NCI-H82 (cell line): ENCODE measurements at places on chromosomes 16 and 17.

DNA sequence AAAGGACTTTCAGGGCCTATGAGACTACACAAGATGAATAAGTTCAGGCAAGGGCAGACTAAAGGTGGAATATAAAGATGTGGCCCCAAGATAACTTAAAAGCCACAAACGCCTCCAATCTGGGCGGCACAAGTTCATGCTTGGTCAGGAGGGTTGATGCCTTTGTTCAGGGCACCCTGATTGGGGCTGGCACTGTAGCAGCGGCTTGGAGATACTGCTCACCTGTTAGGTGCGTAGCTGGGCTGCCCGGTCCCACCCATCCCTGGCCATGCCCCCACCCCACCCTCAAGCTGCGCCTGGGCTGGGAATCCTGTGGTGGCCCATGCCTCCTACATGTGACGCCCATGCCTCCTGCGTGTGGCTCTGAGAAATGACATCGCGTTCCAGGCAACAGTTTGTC is 12.5 kb upstream of the SLC13A2 start:
- no peak for DNase-seq

GRCh38 chr17:62064791-62065563 is at the start of gene MED13:
Gene MED13 (minus strand): TSS chr17:62065278. CDS start chr17:62065205, 73 bp downstream.
- peak; percentile 78 for DNase-seq

GRCh38 chr16:50505714-50506542 is 42.3 kb upstream of the NKD1 start:
- peak; percentile 98 for DNase-seq

- peak; percentile 98 for DNase-seq
These were observed 148.5 kb upstream of the PLCG2 start for GRCh38 chr16:81630635-81631031.

DNA sequence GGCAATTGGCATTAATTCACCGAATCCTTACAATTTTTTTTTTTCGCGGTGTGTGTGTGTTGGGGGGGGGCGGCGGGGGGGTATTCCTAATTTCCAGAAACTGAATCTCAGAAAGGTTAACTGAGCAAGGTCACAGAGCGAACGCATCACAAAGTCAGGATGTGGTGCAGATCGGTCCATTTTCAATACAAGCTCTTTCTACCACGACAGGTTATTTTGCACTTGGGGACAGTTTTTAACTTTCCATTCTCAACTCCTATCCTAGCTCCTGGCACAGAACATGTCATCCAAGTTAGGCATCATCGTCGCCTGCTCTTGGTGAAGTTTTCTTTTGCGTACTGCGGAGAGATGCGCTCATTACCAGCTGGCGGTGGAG is 15.4 kb upstream of the ERN1 start:
- DNase-seq = no peak

- peak; percentile 42 for DNase-seq
These were observed 366.4 kb upstream of the ERCC4 start for GRCh38 chr16:13553453-13553985.

GRCh38 chr17:75643643-75644017 is 10.4 kb downstream of the SMIM5 start:
- no peak for DNase-seq

- no peak for DNase-seq
These were observed 81.8 kb upstream of the CCL2 start for GRCh38 chr17:34173241-34173640.

GRCh38 chr16:11310997-11311561 is 29.9 kb upstream of the PRM1 start:
- DNase-seq = no peak

GRCh38 chr16:1746693-1747195 is 24.6 kb downstream of the NME3 start:
- no peak for DNase-seq

- peak; percentile 71 for DNase-seq
These were observed 1.9 kb downstream of the CMC2 start for GRCh38 chr16:81004646-81005353.

DNA sequence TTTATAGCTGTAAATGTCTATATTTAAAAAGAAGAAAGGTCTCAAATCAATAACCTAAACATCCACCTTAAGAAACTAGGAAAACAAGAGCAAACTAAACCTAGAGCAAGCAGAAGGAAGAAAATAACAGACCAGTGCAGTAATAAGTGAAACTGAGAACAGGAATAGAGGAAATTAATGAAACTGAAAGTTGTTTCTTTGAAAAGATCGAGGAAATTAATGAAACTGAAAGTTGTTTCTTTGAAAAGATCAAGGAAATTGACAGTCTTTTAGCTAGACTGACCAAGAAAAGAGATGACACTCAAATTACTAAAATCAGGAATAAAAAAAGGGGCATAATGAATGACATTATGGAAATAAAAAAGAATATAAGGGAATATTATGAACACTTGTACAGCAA is 46.4 kb downstream of the SLFN5 start:
- DNase-seq = no peak

GRCh38 chr17:29140051-29140621 is 40.1 kb downstream of the MYO18A start:
- DNase-seq = peak; percentile 77

DNA sequence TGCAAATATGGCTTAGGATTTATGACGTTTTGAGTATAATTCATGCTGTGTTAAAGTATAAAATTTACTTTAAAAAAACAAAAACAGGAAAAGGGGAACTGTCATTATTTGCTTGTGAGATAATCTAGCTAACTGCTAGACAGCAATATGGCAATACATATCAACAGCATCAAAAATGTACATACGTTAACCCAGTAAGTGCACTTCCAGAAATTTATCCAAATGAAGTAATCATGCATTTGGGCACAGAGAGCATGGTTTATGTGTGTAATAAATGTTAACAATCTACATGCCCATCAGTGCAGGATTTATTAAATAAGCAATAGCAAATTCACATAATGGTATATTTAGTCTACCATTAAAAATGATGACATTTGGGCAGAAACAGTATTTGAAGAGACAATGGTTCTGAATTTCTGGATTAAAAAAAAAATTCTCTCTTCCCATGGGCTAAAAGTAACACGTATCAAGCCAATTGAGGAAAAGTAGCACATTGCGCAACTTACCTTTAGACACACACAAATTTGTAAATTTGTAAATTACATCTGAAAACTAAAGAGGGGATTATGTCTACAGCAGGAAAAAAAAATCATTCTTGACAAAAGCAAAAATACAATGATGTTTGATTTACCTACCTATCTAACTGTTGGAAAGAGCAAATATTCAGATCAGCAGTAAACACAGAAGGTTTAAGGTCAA is 80.2 kb downstream of the CACNG1 start:
- no peak for DNase-seq

DNA sequence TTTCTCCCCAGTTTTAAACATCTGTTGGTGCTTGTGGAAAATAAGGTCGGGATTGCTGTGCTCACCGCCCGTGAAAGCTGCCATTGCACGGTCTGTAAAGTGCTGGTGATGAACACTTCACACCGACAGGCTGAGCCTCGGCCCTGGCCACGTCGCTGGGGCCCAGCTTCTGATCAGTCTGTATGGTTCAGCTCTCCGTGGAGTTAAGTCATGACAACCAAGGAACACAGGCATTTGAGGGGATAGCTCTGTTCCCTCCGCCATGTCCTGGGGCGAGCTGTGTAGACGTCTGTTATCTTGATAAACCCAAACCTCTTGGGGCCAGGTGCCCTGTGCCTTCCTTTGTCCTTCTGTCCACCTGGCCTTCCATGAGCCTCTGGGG is 110.6 kb downstream of the METRNL start:
- DNase-seq = no peak

DNA sequence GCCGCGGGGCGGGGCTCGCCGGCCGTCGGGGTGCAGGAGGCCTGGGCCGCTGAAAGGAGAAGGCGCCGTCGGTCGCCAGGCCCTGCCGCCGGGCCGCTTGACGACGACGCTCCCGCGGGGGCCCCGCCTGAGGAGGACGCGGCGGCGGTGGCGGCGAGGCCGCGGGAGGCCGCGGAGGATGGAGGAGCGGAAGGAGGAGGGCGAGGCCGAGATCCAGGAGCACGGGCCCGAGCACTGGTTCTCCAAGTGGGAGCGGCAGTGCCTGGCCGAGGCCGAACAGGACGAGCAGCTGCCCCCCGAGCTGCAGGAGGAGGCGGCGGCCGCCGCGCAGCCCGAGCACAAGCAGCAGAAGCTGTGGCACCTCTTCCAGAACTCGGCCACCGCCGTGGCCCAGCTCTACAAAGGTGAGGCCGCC is 430 bp downstream of the HAPSTR1 start:
- DNase-seq = peak; percentile 40

- no peak for DNase-seq
These were observed 347.6 kb downstream of the SNX29 start for GRCh38 chr16:12324152-12324551.

GRCh38 chr17:33014751-33015150 is 23.1 kb downstream of the SPACA3 start:
- no peak for DNase-seq
